Hematopoietic multipotent progenitor cell treated with erythropoietin and hydrocortisone succinate and interleukin-3 and kit ligand, for 15 days (in vitro differentiated cells): ENCODE measurements at places on chromosomes 13 and 19.

DNA sequence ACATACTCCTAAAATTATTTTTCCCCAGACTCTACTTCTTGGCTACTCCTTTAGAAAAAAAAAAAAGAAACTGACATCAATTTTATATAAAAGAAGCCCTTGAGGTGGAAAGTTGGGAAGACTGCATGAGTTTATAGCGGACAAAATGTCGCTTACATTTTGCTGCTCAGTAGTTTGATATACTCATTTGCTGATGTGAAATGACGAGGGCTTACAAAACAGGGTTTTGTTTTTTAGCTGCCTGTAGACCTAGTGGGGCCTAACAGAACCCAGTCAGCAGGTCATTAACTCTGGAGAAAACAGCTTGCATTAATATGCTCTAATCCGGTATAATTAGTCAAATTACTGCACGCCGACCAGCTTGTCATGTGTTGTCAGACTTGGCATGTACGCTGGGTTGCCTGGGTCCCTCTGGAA is 37.6 kb upstream of the MAB21L1 start:
- no peak for DNase-seq

DNA sequence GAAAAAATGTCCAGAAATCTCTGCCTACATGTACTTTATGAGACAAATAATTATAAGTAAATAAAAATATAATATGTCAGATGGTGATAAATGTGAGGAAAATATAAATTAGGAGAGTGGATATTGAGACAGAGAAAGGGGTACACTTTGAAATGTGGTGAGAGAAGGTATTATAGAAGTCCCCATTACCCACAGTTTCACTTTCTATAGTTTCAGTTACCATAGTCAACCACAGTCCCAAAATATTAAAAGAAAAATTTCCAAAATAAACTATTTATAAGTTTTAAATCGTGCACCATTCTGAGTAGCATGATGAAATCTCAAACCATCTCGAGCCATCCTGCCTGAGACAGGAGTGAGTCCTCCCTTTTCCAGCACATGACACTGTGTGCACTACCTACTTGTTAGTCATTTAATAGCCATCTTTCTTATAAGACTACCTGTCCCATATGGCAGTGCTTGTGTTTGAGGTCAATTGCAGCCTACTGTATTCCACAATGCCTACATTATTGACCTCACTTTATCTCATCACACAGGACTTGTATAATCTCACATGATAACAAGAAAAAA is 653.7 kb downstream of the DACH1 start:
- DNase-seq: no peak

- peak; percentile 31 for DNase-seq
These were observed 5.5 kb downstream of the ZBTB7A start for GRCh38 chr19:4061178-4061682.

GRCh38 chr19:39237200-39238184 is 7.3 kb downstream of the IFNL3 start:
- no peak for DNase-seq

DNA sequence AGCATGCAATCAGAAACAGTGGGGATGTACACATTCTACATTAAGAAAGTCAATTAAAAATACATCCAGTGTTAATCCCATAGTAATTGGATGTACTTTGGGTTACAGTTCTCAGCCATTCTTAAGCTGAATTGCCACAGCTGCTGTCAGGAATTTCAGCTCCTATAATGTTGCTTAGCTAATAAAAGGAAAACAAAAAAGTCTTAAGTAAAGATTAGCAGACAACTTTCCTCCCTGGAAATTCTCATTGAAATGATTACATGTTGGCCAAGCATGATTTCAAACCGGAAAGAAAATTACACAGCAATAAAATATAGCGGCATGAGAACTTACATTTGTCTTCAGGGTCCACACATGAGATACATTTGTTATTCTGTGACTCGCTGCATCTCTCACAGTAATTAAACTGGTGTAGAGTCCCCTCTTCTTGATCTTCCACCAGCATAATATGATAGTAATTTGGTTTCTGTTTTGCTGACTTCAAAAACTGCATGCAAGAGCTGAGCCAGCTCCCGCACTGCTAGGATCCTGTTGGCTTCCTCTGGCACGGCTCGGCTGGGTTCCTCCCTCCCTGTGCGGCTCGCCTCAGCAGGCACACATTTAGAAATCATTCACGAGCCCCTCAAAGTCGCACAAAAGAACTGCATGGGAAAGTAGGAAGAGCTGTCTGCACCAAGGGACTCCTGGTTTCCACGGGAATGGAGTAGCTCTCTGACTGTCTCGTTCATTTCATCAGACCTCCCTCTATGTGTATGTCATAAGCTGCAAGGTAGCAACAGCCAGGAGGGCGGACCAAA is at the start of gene HTR2A:
TSS of gene HTR2A (minus strand) at position 713 of the 797 bp plus-strand sequence. CDS start 1,147 bp downstream, outside the sequence.
- DNase-seq: no peak

- no peak for DNase-seq
These were observed 12.2 kb downstream of the ZNF296 start for GRCh38 chr19:45063851-45064801.

- no peak for DNase-seq
These were observed 15.2 kb upstream of the SLC25A30 start for GRCh38 chr13:45433381-45433790.

- no peak for DNase-seq
These were observed 334.0 kb downstream of the LIG4 start for GRCh38 chr13:107881362-107881761.

DNA sequence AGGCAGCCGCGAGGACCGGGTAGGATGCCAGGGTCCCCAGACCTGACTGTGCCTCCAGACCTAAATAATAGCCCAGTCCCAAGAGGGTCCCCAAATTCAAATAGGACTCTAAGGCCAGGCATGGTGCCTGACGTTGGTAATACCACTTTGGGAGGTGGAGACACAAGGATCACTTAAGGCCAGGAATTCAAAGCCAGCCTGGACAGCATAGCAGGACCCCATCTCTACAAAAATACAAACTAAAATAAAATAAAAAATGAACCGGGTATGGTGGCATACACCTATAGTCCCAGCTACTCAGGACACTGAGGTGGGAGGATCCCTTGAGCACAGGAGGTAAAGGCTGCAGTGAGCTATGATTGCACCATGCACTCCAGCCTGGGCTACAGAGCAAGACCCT is 5.4 kb upstream of the APLP1 start:
- DNase-seq: no peak

GRCh38 chr13:49022472-49023144 is 46.9 kb downstream of the FNDC3A start:
- no peak for DNase-seq

DNA sequence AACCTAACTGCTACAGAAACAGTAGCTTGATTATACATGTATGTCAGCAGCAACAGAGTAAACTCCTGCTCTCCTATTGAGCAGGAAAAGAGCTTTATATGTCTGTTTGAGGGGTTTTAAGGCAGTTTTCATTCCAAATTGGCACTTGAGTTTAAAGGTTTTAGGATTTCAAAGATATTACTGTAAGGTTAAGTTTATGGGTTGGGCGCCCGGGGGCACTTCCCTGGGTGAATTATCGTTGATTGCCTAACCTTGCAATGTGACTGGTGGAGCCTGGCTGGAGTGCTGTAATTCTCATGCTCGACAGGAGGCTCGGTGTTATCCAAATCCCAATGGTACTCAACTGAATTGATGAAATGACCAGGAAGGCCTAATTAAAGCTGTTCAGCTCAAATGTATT is 1586.1 kb downstream of the OLFM4 start:
- no peak for DNase-seq

DNA sequence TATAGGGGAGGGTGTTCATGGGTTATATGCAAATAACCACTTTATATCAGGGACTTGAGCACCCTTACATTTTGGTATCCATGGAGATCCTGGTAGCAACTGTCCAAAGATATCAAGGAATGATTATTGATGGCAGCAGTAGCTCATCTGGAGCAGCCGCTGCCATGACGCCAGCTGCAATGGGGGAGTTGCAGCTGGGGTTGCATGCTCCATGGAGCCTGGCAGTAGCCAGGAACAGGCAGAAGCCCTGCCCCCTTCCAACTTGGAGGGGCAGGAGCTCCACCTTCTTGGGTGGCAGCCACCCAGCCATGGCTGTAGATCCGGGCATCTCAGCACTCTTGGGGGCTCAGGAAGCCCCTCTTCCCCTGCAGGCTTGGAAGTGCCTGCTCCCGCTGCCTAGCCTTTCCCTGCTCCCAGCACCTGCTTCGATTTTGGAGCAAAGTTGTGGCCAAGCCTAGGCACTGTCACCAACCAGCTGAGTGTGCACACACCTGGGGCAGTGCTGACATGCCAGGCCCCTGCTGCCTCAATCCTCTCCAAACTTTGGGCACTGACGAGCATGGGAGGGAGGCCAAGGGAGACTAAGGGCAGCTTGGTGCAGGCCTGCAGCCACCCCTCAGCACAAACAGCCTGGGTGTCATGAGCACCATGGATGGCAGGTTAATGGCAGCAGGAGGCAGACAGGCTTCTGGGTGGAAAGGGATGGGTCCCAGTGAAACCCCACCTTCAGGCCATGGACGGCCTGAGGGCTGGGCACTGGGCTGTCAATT is 235.6 kb upstream of the CSNK1A1L start:
- DNase-seq: no peak

GRCh38 chr13:105634059-105634458 is 901.4 kb downstream of the EFNB2 start:
- DNase-seq: no peak

- no peak for DNase-seq
These were observed 70.0 kb upstream of the GTF3A start for GRCh38 chr13:27354379-27354778.

GRCh38 chr19:27762933-27763332 is 1450.0 kb downstream of the UQCRFS1 start:
- no peak for DNase-seq

DNA sequence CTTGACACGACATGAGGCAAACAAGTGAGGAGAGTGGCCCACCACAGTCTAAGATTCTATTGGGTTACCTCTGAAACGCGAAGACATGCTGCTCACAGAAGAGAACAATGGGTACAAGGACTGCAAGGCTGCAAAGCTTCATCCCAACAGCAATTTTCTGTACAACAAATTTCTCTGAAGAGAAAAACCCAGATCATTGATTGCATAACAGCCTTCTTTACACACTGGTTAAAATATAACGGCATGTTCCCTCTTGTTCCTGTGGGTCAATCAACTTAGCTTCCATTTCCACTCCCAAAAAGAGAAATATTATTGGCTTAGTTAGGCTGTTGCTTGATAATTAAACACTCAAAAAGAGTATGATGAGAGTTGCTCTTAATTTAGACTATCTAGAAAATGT is at the start of gene CPB2:
TSS of gene CPB2 (minus strand) at position 166 of the 400 bp plus-strand sequence. CDS start at position 142, 24 bp downstream.
- DNase-seq: no peak

DNA sequence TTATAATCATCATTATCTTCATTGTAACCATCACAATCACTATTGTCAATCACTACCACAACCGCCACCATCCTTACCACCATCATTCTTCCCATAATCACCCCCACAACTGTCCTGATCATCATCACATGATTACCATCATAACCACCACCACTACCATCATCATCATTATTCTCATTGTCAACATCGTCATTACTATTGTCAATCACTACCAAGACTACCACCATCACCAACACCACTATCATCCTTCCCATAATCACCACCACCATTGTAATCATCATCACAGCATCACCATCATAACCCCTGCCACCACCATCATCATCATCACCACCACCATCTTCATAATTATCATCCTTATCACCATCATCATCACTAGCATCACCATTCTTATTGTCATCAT is 55.2 kb downstream of the MBD3L1 start:
- DNase-seq: no peak

DNA sequence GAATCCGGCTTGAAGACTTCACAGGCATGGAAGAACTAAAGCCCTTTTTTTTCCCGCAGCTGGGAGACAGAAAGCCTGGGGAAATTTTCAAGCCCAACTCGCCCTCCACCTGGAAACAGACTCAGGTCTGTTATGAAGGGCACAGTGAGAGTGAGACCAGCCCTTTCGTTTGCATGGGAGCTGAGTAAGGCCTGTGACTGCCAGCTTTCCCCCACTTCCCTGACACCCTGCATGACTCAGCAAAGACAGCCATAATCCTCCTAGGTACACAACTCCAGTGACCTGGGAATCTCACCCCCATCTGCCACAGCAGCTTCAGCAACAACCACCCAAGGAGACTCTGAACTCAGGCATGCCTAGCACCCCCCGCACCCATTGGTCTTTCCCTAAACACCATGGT is 87.6 kb upstream of the ZNF91 start:
- no peak for DNase-seq

DNA sequence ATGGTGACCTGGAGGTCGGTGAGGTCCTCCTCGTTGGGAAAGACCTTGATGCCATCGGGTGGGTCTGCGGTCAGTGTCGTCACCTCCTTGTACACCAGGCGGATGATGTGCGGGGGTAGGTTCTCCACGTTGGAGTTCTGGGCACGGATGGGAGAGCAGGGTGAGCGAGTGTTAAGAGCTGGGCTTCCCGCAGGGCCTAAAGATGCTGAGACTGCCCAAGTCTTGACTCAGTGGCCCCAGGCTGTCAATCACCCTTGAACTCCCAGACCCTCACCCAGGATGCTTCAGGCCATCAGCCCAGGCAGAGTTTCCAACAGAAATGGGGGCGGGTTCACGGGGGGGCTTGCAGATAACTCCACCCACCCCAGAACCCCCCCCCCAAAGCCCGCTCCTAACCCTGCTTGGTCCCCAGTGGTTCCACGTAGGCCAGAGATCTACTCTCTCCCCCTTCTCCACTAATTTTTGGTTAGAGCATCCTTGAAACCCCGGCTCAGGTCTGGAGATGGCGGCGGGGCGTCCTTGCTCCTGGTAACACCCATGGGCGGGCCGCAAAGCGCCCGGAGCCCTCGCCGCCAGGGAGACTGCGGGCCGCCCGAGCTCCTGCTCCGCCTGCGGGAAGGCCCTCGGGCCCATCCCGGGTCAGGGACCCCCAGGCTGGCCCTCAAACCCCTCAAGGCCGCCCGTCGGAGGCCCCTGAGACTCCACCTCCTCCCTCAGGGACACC is 600 bp downstream of the UBE2S start:
- peak; percentile 59 for DNase-seq

- DNase-seq: no peak
These were observed 210.0 kb downstream of the FOXO1 start for GRCh38 chr13:40456397-40456953.

DNA sequence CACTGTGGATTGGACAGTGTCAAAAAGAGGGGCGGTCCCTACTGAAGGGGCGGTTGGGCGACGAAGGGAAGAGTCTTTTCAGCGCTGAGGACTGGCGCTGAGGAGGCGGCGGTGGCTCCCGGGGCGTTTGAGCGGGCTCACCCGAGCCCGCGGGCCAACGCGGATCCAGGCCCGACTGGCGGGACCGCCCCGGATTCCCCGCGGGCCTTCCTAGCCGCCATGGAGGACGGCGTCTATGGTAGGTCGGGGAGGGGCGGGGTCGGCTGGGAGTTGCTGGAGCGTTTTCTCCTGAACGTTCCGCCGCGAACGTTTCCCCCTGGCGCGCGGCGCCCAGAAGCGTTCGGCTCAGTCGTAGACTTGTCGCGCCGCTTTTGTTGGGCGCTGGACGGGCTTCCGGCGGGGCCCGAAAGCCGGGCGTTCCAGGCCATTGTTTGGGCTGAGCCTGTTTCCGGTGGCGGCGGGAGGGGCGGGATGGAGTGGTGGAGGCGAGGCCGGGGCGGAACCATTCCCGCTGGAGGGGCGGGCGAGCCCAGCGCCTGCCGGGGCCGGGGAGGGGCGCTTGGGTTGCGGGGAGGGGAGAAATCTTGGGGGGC is at the start of gene CYTH2:
TSS of gene CYTH2 (plus strand) at position 81 of the 593 bp plus-strand sequence. CDS start at position 220, 139 bp downstream.
- DNase-seq: peak; percentile 62
